ENCODE measurements at places on chromosomes 16 and 17. TPM values are rescaled to one million over a fixed set of nuclear protein-coding genes. Genes with fewer than 3 reads are reported as not detected.
A peak's percentile ranks its signal among the peaks of the same experiment; 100 is the strongest.

- DNase-seq: peak; percentile 79
These were observed 9.5 kb downstream of the IRF8 start for GRCh38 chr16:85908444-85908843.

GRCh38 chr17:34883106-34884000, 77.9 kb downstream of the CCT6B start:
- DNase-seq: no peak

GRCh38 chr17:74176546-74177001, 26.9 kb upstream of the RPL38 start:
- DNase-seq: no peak

DNA sequence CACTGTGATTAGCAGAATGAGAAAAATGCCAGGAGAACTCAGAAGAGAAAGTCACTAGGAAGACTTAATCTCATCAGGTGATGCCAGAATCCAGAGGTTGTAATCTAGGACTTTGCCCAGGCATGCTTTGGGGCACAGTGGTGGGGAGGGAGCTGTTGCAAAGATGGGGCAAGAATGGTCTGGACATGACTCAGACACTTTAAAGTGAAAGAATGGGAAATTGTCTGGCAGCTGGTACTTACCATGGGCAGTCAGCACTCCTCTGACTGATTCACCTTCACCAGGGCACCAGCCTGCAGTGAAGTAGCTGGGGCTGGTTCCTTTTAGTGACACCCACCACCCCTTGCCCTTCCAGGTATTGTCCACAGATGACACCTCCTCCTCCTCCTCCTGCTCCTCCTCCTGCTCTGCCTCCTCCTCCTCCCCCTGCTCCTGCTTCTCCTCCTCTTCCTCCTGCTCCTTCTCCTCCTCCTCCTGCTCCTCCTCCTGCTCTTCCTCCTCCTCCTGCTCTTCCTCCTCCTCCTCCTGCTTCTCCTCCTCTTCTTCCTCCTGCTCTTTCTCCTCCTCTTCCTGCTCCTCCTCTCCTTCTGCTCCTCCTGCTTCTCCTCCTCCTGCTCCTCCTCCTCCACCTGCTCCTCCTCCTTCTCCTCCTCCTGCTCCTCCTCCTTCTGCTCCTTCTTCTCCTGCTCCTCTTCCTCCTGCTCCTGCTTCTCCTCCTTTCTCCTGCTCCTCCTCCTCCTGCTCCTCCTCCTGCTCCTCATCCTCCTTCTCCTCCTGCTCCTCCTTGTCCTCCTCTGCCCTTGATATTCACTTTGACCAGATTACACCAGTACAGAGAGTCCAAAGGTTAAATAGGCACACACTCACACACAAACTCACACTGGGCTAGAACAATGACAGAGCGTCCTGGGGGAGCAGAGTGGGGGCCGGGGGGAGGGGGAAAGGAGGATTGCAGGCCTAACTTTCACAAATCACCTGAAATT, at the start of gene CHD9NB:
TSS of gene CHD9NB (minus strand) at position 379 of the 983 bp plus-strand sequence. CDS start 8,739 bp downstream, outside the sequence.
- no peak for DNase-seq

- DNase-seq: no peak
These were observed 173.6 kb downstream of the IRF8 start for GRCh38 chr16:86072328-86073102.

DNA sequence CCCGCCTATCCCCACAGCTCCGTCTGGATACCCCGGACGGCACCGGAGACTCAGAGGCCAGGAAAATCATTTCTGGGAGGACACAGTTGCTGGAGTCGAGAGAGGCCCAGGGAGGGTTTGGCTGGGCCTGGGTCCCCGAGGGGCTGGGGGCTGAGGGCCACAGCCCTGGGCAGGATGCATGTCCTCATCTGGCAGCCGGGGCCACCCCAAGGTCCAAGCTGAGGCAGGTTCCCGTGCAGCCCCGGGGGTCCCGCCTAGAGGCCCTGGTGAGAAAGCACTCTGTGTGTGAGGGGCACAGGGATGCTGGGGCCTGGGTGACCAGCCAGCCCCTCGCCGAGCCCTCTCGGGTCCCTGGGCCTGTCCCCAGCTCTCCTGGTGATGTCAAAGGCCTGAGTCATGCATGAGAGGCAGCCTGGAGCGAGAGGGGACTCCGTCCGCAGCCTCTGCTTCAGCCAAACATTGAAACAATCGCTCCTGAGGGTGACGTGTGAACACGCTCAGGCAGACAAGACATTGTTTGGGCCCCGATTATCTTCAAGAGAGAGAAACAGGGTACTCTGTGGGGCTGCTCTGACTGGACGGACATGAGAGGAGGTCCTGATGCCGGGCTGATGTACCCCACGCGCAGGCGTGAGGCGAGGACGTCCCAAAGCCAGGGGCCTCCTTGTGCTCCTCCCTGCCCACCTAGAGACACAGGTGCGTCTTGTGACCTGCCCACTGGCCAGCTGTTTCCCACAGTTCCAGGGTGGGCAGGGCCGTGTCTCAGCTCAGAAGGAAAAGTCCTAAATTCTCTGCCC, 25.8 kb upstream of the C1QTNF8 start:
- no peak for DNase-seq

DNA sequence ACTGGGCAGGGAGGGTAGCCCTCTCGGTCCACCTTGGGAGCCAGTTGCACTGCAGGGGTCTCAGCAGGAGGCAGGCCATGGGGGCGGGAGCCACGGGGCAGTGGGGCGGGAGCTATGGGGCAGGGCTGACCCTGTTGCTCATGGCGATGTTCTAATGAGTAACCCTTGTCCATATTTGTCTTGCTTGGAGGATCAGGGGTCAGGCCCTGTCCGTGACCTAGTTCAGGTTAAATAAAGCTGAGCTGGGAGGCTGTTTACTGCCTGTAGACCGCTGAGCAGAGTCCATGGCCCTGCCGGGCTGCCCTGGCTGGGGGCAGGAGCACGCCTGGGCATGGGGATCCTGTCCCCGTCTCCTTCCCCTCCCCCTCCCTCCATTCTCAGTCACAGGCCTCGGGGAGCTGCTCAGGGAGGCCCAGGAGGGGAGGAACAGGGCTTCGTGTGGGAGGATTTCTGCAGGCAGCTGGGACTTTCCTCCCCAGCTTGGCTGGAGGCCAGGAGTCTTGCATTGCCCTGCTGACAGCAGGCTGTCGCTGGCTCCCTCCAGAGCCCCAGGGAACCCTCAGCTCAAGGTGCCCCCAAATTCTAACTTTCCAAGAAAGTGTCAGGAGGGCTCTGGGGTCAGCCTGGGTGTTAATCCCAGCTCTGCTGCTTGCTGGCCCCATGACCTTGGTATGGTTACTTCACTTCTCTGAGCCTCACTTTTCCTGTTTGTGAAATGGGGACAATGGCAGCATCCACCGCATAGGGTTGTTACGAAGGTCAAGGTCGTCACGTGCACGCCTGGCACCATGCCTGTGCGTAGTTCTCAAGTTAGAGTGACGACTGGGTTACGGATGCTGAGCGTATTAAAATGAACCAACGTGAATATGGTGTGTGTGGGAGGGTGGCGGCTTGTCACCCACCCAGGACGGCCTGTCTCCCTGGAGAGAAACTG, 6.1 kb upstream of the SERPINF2 start:
- no peak for DNase-seq

DNA sequence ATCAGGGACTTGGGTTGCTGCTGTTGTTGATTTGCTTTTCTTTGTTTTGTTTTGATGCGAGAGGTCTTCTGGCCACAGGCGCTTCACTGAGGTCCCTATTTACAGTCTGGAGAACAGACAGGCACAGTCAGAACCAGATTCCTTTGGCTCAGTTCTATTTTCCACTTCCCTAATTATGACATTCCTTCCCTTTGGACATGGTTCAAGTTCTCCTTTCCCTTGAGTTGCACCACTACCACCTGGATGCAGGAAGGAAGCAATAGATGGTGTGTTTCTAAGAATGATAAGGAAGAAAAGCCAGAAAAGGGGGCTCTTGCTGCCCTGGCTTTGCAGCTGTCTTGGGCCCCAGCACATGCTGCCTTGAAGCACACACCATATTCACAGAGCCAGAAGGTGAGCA, 160.6 kb downstream of the MAF start:
- DNase-seq: no peak

DNA sequence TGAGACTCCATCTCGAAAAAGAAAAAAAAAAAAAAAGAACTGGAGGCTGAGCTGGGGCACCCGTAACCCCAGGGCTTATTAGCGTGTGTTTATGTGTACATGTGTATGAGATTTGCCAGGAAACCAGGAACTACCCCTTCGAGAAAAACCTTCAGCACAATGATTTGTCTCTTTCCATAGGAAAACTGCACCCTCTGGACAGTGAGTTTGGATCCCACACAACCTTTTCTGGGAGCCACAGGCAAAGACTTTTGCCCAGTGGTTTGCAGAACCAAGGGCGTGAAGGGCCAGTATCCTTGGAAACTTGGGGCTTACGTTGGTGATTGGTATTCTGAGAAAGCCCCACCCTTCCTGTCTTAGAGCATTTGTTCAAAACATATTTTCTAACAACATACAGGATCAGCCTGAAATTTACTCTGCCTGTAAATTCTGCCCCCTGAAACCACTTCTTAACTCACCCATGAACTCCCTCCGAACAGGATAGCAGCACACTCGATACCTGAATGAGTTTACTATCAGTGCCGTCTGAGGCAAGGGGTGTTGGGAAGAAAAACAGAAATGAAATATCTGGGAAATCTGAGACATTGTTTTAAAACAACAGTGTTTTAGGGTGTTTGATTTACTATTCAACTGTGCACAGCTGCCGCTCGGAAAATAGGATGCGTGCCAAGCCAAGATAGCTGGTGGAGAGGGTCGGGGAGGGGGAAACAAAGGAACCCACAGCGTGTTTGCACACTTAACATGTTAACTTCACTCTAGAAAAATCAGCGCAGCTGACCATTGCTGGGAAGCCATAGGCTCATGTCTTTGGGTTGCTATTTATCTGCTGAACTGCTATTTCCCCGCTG, 40.2 kb upstream of the MAF start:
- no peak for DNase-seq

- DNase-seq: no peak
These were observed 85.0 kb downstream of the NOG start for GRCh38 chr17:56678249-56679114.

GRCh38 chr16:85991425-85991824, 92.5 kb downstream of the IRF8 start:
- no peak for DNase-seq

DNA sequence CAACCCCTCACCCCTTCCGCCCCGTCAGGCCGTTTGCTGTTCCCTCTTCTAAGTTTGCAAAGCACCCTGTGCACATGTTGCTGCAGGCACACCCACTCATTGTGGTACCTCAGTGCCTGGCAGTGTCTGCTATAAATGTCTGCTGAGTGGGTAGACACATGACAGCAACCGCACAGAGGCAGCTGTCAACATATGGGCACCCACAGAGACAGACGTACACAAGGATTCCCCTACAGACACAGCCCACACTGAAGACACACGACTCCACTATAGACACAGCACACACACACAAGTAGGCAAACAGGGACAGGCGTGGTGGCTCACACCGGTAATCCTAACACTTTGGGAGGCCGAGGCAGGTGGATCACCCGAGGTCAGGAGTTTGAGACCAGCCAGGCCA, 17.8 kb upstream of the CRK start:
- DNase-seq: peak; percentile 70

DNA sequence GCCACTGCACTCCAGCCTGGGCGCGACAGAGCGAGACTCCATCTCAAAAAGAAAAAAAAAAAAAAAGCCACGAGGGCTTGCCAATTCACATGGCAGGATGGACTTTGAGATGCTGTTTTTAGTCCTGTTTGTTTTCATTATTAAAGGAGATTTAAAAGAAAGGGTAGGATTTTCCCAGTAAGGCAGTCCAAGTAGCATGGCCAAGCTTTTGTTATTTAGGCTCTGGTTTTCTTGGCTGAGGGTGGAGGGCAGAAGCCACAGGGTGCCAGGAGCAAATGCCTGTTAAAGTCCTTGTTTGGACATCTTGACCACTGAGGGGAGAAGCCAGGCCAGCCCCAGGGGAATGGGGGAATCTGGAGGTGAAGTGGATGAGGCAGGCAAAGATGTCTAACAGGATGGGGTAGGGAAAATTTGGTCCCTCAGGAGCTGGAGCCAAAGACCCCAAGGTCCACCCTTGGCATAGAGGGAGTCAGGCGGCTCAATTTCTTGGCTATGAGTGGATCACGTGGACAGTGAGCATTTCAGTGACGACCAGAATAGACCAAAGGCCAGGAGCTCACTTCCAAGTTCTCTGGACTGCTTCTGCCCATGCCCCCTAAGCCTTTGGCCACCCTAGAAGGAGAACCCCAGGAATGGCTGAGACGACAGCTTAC, 20.8 kb upstream of the PLLP start:
- DNase-seq: no peak

DNA sequence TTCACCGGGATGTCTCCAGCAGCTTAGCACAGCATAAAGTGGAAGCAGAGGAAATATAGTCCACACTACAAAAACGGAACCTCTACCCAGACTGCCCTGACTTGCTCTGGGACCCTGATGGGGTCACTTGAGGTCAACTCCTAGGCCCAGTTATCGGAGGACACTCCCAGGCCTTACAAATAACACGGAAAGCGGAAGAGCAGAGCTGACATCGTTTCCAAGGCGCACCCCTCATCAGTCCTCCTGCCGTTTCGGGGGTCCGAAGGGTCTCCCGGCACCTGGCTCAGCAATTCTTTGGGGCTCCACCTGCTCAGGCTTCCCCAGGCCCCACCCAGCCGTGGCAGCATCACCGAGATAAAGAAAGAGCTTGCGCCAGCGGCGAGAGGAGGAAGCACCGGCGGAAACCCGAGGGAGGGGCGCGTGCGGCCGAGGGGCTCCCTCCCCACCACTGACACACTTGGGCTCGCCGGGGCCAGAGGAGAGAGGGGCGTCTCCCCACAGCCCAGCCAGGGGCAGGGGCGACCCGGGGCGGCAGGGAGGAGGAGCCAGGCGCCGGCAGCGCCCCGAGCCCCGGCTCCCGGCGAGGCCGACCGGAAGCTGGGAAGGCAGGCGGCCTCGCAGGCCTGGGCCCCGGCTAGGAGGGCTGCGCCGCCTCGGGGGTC, 727 bp downstream of the CORO7 start:
- DNase-seq: peak; percentile 79

Gene HEATR9
- not detected for polyA plus RNA-seq

Gene CA4
- polyA plus RNA-seq: not detected

Gene RABEP1
- 78.3 TPM for polyA plus RNA-seq

Gene MYH3
- polyA plus RNA-seq: 0.75 TPM

Gene KRT9
- polyA plus RNA-seq: not detected

Gene KRT34
- not detected for polyA plus RNA-seq

Gene SNX20
- 41.7 TPM for polyA plus RNA-seq

Gene VPS35L
- polyA plus RNA-seq: 33.6 TPM

All from naive B cell (primary cell).